ENCODE measurements at places on chromosomes 6 and 20. TPM values are rescaled to one million over a fixed set of nuclear protein-coding genes. Genes with fewer than 3 reads are reported as not detected.
A peak's percentile ranks its signal among the peaks of the same experiment; 100 is the strongest.

DLK2 gene
- not detected for total RNA-seq

LPA gene
- not detected for total RNA-seq

SLC17A1 gene
- total RNA-seq: not detected

HSF2 gene
- 42.0 TPM for total RNA-seq

TREML1 gene
- total RNA-seq: not detected

GRCh38 chr6:29791786-29792122 is 35.9 kb upstream of the HLA-G start:
- DNase-seq: peak; percentile 33

DNA sequence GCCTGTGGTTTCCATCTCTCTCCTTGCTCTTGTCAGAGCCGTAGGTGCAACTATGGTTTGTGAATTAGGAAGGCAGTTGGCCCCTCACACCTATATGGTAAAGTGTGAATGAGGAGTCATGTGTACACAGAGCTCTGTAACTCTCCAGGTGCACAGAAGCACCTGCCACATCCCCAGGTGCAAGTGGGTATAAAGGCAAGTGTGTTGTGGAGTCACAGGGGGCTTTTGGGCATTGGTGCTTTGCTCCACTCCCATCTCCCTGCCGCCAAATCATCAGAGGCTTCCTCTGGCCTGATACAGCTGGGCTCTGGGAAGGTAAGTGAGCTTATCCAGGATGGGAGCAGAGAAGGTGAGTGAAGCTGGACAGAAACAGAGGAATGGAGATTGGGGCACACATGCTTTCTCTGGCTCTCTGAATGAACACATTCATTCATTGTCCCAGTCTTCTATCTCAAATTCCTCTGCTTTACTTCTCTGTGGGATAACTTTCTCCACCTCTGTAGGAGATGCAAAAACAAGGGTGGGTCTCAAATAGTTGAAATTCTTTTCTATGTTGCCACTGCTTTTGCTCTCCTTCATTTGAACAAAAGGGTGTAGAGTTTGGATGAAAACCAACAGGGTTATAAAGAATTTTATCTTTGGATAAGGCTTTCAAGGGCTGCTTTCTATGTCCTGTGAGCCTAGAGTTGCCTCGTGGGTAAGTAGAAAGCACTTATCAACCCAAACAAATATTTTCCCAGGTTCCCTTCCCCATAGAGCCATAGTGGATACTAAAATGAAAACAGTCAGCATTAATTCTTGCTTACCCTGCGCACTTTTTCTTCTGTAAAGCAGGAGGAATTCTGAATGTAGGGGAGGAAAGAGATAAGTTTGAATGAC is 45.0 kb upstream of the RIPOR2 start:
- no peak for DNase-seq

- no peak for DNase-seq
These were observed 218.3 kb downstream of the ANKRD60 start for GRCh38 chr20:58010186-58010585.

DNA sequence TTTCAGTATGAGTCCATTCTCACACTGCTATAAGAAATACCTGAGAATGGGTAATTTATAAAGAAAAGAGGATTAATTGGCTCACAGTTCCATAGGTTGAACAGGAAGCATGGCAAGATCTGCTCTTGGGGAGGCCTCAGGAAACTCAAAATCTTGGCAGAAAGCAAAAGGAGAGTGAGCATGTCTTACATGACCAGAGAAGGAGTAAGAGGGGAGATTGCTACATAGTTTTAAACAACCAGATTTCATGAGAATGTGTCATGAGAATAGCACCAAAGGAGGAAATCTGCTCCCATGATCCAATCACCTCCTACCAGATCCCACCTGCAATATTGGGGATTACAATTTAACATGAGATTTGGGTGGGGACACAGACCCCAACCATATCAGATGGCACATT is 672.4 kb downstream of the HTR1B start:
- DNase-seq: no peak

DNA sequence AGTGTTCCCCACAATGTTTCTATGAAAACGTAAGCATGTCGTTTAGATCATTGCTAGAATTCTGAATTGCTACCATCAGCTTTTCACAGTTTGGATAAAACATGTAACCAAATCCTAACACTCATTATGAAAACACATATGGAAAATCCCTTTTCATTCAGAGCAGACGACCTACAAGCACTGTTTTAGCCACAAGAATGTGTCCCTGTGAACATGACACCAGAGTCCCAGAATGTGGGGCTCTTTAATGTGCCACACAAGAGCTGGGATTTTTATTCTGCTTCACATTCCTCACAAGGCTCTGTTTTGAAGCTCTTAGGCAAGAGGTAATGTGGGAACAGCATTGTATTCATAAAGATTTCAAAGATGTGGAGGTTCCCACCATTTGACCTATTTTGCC is 141.1 kb upstream of the CITED2 start:
- DNase-seq: no peak

DNA sequence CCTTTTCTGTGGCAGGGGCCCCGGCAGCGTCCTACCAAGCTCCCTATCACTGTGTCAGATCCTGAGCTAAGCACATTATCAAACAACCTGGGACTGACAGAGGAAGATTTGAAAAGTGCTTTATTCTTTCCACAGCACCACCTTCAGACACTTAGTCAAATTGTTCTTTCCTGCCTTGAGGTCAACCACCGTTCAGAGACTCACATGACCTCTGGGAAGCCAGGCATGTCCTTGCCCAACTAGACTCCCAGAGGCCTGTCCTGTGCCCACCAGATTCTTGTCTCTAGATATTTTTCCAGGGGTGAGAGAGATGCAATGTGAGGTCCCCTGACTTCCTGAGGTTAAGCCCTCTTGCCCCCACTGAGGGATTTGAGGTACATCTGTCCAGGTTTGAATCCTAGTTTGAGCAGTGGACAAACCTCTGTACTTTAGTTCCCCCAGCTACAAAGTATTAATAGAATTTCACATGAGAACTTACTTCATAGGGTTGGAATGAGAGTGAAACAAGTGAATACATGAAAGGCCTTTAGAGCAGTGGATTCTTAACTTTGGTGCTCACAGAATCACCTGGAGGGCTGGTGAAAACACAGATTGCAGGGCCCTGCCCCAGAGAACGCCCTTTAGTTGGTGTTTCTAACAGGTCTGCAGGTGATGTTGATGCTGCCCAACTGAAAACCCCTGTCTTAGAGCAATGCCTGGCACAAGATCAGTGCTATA is 179.8 kb downstream of the CLIC5 start:
- no peak for DNase-seq

DNA sequence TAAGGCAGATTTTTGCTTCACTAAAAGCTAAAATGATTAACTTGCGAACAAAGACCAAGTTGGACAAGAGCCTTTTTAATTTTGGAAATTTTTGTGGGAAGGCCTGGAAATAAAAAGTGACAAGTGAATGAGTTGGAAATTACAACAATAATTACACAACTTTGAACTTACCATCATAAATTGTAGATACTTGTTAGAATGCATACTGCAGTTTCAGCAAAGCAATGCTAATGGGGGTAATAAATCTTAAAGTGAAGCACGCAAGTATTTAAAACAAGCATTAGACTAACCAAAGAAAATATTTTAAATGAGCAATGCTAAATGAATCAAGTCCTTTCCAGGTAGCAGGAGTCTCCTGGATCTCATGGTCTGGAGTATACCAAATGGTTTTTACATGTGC is 83.2 kb upstream of the EYA4 start:
- no peak for DNase-seq

DNA sequence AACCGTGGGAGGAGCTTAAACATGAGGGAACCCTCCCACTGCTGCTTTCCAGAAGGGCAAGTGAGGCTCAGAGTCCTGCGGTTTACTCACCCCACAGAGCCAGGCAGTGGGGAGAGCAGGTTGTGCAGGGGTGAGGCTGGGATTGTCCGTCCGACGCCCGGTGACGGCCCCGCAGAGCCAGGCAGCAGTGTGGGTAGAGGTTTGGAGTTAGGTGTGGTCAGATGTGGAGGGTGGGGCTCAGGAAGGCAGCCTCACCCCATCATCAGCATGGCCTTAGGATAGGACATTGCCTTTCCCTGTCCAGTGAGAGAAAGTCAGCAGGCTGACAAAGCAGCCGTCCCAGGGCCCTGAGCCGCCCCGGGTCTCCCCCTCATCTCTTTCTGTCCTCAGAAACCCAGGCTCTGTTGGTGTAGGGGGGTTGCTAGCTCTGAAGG is 234.6 kb downstream of the DLL1 start:
- DNase-seq: no peak

Data from right cardiac atrium (tissue), 5 donors.